Activated T-cell treated with anti-CD3 and anti-CD28 coated beads, Interleukin-2, amount 50 U/mL, for 4 hours (primary cell): ENCODE measurements at places on chromosomes 1 and 21. TPM values are rescaled to one million over a fixed set of nuclear protein-coding genes. Genes with fewer than 3 reads are reported as not detected.

Gene A3GALT2
- total RNA-seq = 0.30 TPM

Gene KLHDC8A
- total RNA-seq = not detected

Gene ASCL5
- not detected for total RNA-seq

Gene TP73
- total RNA-seq = 0.16 TPM

Gene TNFRSF4
- total RNA-seq = 735 TPM
